ENCODE measurements at places on chromosomes 1 and 21.

GRCh38 chr1:236608930-236609726, 4.8 kb upstream of the HEATR1 start:
- no peak for DNase-seq

GRCh38 chr21:26437326-26438009, 135.6 kb downstream of the CYYR1 start:
- DNase-seq, result no peak

DNA sequence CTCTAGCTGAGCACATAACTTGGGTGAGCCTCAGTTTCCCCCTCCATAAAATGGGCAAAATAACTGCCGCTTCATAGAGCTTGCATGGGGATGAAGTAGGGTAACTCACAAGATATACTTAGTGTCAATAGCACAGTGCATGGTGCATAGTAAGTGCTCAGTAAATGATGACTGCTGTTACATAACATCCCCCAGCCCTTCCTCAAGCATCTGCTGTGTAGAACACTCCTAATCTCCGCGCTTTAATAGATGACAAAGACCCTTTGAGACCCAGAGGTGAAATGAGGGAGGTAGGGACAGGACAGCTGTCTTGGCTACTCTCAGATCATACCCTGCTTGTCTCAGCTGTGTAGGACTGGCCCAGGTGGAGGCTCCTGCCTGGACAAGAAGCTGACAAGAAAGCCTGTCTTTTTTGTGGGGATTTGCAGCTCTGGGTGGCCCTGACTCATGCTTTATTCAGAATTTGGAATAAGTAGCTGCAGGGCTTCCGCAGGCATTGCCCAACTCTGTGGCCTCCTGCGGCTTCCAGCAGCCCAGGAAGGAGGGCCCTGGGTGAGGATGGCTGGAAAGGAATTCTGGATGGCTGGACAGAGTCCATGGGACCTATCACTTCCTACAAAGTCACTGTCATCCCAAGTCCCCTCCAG, 20.7 kb upstream of the PADI4 start:
- peak; percentile 66 for DNase-seq

GRCh38 chr1:27130798-27131197, 24.1 kb downstream of the SLC9A1 start:
- DNase-seq, result no peak

- peak; percentile 47 for DNase-seq
These were observed 37.6 kb upstream of the LDLRAP1 start for GRCh38 chr1:25505656-25506385.

- no peak for DNase-seq
These were observed 1.5 kb downstream of the ATP8B2 start for GRCh38 chr1:154326546-154327465.

All from HL-60 (cell line).